Subcutaneous preadipocyte (primary cell): ENCODE measurements at places on chromosomes 7 and 10. TPM values are rescaled to one million over a fixed set of nuclear protein-coding genes. Genes with fewer than 3 reads are reported as not detected.

Gene TMEM176A
- total RNA-seq = 5.5 TPM in 1 of 2 replicates, not detected in the other

Gene CYP26C1
- under 0.01 TPM in 2 replicates for total RNA-seq

Gene ANKRD1
- 0.20 TPM in 1 of 2 replicates, not detected in the other for total RNA-seq

Gene HSPA12A
- 13.2 and 14.5 TPM in 2 replicates for total RNA-seq

Gene FAM131B
- total RNA-seq = 1.6 and 2.6 TPM in 2 replicates

Gene KIF11
- 21.7 and 37.7 TPM in 2 replicates for total RNA-seq

Gene PRTFDC1
- total RNA-seq = 7.0 and 8.8 TPM in 2 replicates

Gene CREB5
- 21.3 and 34.8 TPM in 2 replicates for total RNA-seq
